ENCODE measurements at places on chromosomes 3 and 15. TPM values are rescaled to one million over a fixed set of nuclear protein-coding genes. Genes with fewer than 3 reads are reported as not detected.

Gene FGF12
- total RNA-seq = 8.6 TPM

Gene TF
- total RNA-seq = 1.1 TPM

Gene ZBBX
- total RNA-seq = not detected

Gene GOLGA8S
- total RNA-seq = 1.6 TPM

Gene ALPK3
- total RNA-seq = 3.2 TPM

Gene PLSCR5
- total RNA-seq = not detected

Gene UBA7
- 63.9 TPM for total RNA-seq

Gene ONECUT1
- 37.9 TPM for total RNA-seq

Gene PLA2G4F
- total RNA-seq = 0.08 TPM

Gene CYP1A1
- total RNA-seq = 0.14 TPM

Gene PP2D1
- not detected for total RNA-seq

Gene PARP3
- total RNA-seq = 2.1 TPM

Gene FOXB1
- not detected for total RNA-seq

Gene STAC
- 0.37 TPM for total RNA-seq

Gene GPR160
- total RNA-seq = 7.7 TPM
